A549 treated with CpdA at 1 μM for 4 hours (cell line): ENCODE measurements at places on chromosomes 4 and X. TPM values are rescaled to one million over a fixed set of nuclear protein-coding genes. Genes with fewer than 3 reads are reported as not detected.

FAM53A gene
- 0.49 to 1.4 TPM (median 1.0 TPM) in 5 replicates for total RNA-seq

MAGEA1 gene
- total RNA-seq, result 0.08 to 0.17 TPM (median 0.14 TPM) in 5 replicates

CNGA1 gene
- 0.10 to 0.17 TPM in 2 of 5 replicates, not detected in the others for total RNA-seq

ETFDH gene
- 3.8 to 5.4 TPM (median 5.3 TPM) in 5 replicates for total RNA-seq

ERCC6L gene
- 11.5 to 17.5 TPM (median 12.8 TPM) in 5 replicates for total RNA-seq

FAT4 gene
- total RNA-seq, result 1.1 to 2.7 TPM (median 1.1 TPM) in 5 replicates

CETN2 gene
- total RNA-seq, result 67.3 to 86.2 TPM (median 72.3 TPM) in 5 replicates

SH3RF1 gene
- total RNA-seq, result 9.4 to 14.0 TPM (median 9.8 TPM) in 5 replicates

PGAM4 gene
- 0.26 to 0.50 TPM (median 0.38 TPM) in 4 of 5 replicates, not detected in the other for total RNA-seq

DCLK2 gene
- total RNA-seq, result 8.7 to 11.2 TPM (median 9.0 TPM) in 5 replicates

TMEM156 gene
- 19.3 to 27.3 TPM (median 23.0 TPM) in 5 replicates for total RNA-seq

PASD1 gene
- not detected in 5 replicates for total RNA-seq

MAGEB2 gene
- not detected in 5 replicates for total RNA-seq

MAGEA2B gene
- not detected in 5 replicates for total RNA-seq

PRPS2 gene
- 38.8 to 46.9 TPM (median 41.0 TPM) in 5 replicates for total RNA-seq

IL13RA1 gene
- 43.1 to 57.9 TPM (median 49.5 TPM) in 5 replicates for total RNA-seq

VCX3A gene
- total RNA-seq, result not detected in 5 replicates

CCDC158 gene
- total RNA-seq, result not detected in 5 replicates

MND1 gene
- total RNA-seq, result 12.3 to 16.2 TPM (median 13.8 TPM) in 5 replicates

KANTR gene
- 1.4 to 1.6 TPM (median 1.4 TPM) in 5 replicates for total RNA-seq

MSN gene
- total RNA-seq, result 234 to 318 TPM (median 274 TPM) in 5 replicates

PHOX2B gene
- total RNA-seq, result not detected in 5 replicates

IL2RG gene
- 0.08 to 0.31 TPM (median 0.13 TPM) in 4 of 5 replicates, not detected in the other for total RNA-seq

ESX1 gene
- 0.09 TPM in 1 of 5 replicates, not detected in the others for total RNA-seq

NHS gene
- total RNA-seq, result 4.6 to 8.1 TPM (median 5.8 TPM) in 5 replicates

TRIM2 gene
- total RNA-seq, result 0.37 to 0.90 TPM (median 0.63 TPM) in 5 replicates

NAA11 gene
- total RNA-seq, result not detected in 5 replicates

PPP2R2C gene
- 33.0 to 40.4 TPM (median 38.6 TPM) in 5 replicates for total RNA-seq

DTHD1 gene
- not detected in 5 replicates for total RNA-seq

DOK7 gene
- 0.16 to 0.90 TPM (median 0.42 TPM) in 5 replicates for total RNA-seq

MAGEB17 gene
- total RNA-seq, result 0.03 TPM in 1 of 5 replicates, not detected in the others

SHISA3 gene
- not detected in 5 replicates for total RNA-seq

SPANXC gene
- total RNA-seq, result 0.71 to 1.4 TPM (median 1.0 TPM) in 4 of 5 replicates, not detected in the other

MAOA gene
- 0.08 to 0.47 TPM (median 0.29 TPM) in 5 replicates for total RNA-seq

PCSK1N gene
- total RNA-seq, result 18.4 to 50.4 TPM (median 44.8 TPM) in 5 replicates

HSD17B13 gene
- total RNA-seq, result 0.05 to 0.12 TPM (median 0.09 TPM) in 4 of 5 replicates, not detected in the other

ODAPH gene
- 0.15 TPM in 1 of 5 replicates, not detected in the others for total RNA-seq

TMPRSS11B gene
- total RNA-seq, result not detected in 5 replicates

MTMR8 gene
- total RNA-seq, result 0.31 to 0.79 TPM (median 0.46 TPM) in 5 replicates
